ENCODE measurements at places on chromosomes 5 and 9.

DNA sequence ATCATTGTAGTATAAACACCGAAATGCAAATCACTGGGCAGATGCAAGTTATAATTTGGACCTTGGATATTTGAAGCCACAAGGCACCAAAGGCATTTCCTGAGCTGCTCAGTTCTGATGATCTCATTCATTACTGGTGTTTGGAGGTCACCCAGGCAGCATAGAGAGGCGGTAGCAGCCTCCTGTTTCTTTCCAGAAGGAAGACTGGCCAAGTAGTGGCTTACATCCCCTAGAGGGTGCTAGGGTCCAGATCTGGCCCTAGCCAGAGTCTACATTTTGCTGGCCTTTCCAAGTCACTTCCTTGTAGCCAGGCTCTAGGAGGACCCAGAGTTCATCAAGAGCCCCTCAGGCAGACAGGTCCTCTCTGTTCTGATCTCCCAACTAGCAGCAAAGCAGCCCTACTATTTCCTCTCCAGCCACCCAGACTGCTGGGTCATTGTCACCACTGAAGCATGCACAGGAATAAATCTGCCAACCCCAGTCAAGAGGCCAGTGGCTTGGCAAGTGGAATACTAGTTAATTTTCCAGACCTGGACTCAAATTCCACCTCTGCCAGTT lies 33.4 kb upstream of the TTC1 start:
- DNase-seq = no peak

GRCh38 chr5:148912714-148913398 lies 86.4 kb downstream of the ADRB2 start:
- DNase-seq = no peak

DNA sequence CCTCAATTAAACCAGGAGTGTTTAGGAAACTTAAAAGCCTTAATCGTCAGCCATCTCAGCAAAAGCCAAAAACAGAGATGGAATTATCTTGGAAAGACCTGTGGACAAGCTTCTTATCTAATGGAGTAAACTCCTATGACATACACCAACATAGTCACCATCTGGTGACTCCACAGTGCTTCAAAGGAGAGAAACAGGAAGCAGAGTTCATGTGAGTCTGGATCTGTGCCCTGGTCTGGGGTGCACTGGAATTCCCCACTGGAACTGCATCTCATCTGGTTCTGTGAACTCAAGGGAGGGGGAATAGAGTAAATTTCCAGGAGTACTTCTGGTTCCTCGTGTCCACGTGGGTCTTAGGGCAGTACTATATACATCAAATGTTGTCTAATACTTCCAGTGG lies 36.3 kb upstream of the KCNN2 start:
- no peak for DNase-seq

DNA sequence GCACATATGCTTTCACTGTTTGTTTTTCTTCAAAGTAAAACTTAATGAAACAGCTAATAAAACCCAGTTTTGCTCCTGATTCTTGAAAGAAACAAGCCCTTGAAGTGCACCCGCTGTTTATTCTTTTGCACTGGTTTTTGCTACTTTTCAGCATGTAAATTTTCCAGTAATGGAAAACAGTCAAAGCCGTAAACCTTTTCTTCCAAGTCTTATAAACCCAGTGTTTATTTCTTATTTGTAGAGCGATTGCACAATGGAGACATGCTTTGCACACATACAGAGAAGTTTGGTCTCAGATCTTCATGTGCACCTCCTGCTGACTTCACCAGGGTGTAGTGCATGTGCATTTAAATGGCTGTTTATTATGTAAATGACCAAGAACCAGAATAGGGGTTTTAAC lies 51.8 kb downstream of the ATG10 start:
- DNase-seq = no peak

- no peak for DNase-seq
Observed at GRCh38 chr9:4713849-4714248, 27.2 kb downstream of the AK3 start.

- peak; percentile 56 for DNase-seq
Observed at GRCh38 chr9:113579283-113580040, 115.9 kb downstream of the RGS3 start.

DNA sequence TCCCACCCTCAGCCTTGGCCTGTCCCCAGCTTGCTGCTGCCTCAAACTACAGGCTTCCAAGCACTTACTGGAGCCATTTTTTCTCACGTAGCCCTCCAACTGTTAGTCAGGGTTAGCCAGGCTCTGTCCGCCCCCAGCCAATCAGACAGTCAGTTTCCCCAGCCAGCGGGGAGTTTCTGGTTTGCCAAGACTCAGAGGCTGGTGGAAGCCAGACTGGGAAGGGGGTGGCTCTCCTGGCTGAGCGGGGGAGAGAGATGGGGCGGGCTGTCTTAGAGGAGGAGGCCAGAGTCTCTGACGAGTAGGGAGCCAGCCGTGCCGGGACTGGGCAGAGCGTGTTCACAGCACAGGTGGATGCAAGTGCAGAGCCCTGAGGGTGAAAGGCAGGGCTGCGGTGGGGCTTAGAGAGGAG lies 15.3 kb downstream of the PROP1 start:
- DNase-seq = no peak

GRCh38 chr5:132009706-132010405 lies 1.6 kb downstream of the ACSL6 start:
- DNase-seq = peak; percentile 6

- no peak for DNase-seq
Observed at GRCh38 chr5:172616136-172616535, 24.9 kb upstream of the NEURL1B start.

DNA sequence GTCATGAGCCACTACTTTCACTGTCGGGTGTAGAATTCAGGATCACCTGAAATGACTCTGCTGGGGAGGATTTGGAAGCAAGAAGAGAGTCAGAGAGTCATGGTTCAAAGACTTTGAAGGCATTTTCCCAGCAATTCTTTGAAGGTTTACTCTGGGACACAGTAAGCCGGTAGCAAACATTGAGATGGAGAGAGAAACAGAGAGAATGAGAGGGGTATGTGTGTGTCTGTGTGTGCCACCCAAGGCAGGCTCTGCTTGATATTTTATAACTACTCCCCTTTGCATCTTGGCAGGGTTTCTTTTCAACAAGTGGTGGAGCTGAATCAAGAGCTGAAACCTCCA lies 89.8 kb downstream of the ANKRD55 start:
- DNase-seq = no peak

- DNase-seq = no peak
Observed at GRCh38 chr9:114836769-114837168, 30.9 kb upstream of the TNFSF15 start.

DNA sequence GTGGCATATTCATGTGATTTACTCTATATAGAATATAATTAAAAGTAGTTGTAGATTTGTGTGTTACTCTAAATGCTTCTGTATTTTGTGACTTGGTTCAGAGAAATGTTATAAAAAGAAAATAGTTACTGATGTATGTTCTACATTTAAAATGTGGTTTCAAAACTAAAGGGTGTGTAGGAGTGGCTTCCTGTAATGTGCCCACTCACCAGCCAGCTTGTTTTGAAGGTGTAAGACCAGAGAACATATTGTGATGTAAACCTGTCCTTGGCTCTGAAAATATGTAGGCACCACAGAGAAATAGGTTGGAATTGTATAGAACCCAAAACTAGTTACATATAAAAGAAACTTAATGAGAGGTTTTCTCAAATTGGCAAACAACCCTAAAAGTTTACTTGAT lies 51.2 kb upstream of the ARRDC3 start:
- peak; percentile 28 for DNase-seq

- no peak for DNase-seq
Observed at GRCh38 chr5:9456435-9457042, 89.3 kb downstream of the SEMA5A start.

DNA sequence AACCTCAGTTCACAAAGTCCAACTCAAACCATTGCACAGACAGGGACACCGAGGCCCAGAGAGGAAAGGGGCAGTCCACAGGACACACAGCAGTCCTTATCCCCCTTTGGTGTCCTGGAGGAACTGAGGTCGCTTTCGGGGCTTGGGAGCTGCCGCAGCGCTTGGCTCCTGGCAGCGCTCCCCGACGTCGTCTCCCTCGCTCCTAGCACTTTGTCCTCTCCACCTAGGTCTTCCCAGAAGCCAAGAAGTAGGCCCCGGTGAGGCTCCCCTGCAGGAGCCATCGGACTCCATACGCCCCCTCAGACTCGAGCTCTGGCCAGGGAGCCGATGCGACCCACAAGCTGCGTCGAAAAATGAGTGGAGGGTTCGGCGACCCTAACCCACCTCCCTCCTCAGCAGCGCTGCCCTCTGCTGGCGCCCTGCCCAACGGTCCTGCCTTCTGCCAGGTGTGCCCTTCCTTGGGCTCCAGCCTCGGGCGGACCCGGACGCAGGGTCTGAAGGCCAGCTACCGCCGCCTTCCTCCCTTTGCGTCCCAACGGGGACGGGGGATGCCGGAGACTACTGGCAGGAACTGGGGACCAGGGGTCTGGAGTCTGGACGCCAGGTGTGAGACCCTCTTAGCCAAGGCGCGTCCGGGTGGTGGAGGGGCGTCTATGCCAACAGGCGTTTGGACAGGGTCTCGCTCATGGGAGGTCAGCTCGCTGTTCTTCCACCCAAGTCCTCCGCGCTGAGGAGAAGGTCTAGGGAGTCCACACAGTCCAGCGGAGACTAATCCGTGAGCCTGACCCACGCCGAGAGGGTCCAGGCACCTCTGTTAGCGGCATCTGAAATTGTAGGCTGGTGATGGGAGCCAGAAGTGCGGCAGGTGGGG lies 2.1 kb upstream of the PRDM12 start:
- DNase-seq = no peak

DNA sequence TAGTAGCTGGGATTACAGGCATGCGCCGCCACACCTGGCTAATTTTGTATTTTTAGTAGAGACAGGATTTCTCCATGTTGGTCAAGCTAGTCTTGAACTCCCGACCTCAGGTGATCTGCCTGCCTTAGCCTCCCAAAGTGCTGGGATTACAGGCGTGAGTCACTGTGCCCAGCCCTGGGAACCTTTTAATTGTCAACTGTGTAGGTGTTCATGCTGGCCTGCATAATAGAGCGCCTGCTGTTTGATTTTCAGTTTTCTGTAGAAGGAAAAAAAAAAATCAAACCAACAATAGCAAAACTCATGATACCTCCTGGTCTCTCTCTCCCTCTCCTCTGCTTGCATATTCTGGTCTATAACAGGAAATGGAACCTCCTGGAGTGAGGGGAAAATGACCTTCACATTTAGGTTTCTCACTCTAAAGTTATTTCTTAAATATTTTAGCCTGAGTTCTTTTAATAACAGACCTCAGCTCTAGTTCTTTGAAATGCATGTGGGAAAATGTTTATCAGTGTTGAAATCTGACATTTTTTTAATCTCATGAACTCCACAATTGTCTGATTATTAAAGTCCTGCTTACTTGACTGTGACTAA lies 51.7 kb downstream of the EXOSC2 start:
- DNase-seq = no peak

GRCh38 chr9:116064970-116065369 lies 88.6 kb upstream of the PAPPA start:
- no peak for DNase-seq

DNA sequence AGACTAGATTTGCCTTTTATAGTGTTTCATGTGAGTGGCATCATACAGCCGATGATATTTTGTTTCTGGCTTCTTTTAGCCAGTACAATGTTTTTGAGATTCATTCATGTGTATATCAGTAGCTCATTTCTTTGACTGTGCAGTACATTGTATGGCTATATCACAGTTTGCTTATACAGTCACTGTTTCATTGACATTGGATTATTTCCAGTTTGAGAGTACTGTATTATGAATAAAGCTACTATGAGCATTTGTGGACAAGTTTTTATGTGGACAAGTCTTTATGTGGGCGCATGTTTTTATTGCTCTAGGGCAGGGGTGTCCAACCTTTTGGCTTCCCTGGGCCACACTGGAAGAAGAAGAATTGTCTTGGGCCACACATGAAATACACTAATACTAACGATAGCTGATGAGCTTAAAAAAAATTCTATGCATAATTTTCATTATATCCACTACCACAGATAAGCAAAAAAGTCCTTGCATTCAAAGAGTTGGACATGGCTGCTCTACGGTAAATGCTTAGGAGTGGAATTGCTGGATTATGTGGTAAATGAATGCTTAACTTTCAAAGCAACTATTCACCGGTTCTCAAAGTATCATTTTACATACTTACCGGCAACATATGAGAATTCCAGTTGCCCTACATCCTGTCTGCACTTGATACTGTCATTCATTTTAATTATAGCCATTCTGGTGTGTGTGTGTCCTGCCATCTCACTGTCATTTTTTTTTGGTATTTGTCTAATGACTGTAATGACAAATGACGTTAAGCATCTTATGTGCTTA lies 177.8 kb downstream of the RGS3 start:
- DNase-seq = no peak

GRCh38 chr9:8365029-8365428 lies 565.5 kb upstream of the DMAC1 start:
- DNase-seq = no peak

DNA sequence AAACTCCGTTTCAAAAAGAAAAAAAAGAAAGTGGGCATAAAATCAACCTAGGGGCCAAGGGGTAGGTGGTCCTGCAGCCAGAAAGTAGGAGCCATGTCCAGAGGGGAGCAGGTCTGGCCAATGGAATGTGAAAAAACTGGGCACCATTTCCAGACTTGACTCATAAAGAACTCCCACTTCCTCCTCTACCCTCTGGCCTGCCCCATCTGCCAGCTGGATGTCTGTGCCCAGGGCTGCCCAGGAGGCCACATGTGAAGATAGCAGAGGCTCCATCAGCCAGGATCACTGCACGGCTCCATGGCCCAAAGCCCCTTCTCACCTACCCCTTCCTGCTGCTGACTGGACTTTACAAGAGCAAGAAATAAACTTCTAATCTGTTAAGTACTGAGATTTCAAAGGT lies 42.1 kb upstream of the EEIG1 start:
- DNase-seq = no peak

- DNase-seq = no peak
Observed at GRCh38 chr5:177495243-177496060, 2.0 kb downstream of the PDLIM7 start.

- DNase-seq = no peak
Observed at GRCh38 chr5:35470866-35471265, 146.8 kb upstream of the SPEF2 start.

DNA sequence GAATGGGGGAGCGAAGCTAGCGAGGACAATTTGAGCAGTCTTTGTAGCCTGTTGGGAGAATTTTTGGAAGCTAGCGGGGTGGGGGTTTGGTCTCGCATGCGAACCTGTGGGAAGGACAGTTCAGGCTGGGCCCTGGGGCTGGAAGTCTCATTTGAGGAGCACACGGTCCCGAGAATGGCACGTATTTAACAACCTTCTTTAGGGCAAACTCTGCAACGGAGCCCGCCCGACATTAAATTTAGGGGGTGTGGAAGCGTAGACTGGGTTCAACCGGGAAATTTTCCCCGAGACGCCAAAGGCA lies 35.2 kb upstream of the NFIB start:
- no peak for DNase-seq

- no peak for DNase-seq
Observed at GRCh38 chr5:10246761-10247160, 2.9 kb downstream of the ATPSCKMT start.
